ENCODE measurements at places on chromosomes 1 and 21.

- H3K27ac ChIP-seq: no peak overlapping the region
- H3K4me3 ChIP-seq: no peak overlapping the region
- 0 out of 2 replicates have a peak, but pooled peaks cover 1% of the 10 kb centered on the region for H3K4me1 ChIP-seq
- no peaks in the 10 kb centered on the region for H3K36me3 ChIP-seq
Measured at GRCh38 chr1:207691841-207692240, 46.9 kb downstream of the CR1L start.

DNA sequence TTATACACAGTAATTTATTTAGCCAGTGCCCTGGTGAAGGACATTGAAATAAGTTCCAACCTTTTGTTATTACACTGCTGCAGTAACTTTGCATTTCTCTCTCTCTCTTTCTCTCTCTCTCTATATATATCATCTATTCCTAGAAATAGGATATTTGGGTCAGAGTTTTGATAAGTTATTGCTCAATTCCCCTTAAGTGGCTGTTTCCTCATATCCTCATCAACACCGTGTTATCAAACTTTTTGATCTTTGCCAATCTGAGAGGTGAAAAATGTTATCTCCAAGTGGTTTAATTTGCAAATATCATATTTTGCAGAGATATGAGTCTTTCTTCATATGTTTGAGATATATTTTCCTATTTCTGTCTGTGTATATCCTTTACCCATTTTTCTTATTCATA, 1.6 kb upstream of the SRSF4 start:
- no peaks in the 10 kb centered on the region for H3K36me3 ChIP-seq
- no peak overlapping the region for H3K4me3 ChIP-seq
- peaks cover 2% of the 10 kb centered on the region for H3K4me1 ChIP-seq
- no peak for DNase-seq

GRCh38 chr1:36268981-36269380, 37.2 kb upstream of the SH3D21 start:
- H3K4me3 ChIP-seq: no peak overlapping the region
- H3K27me3 ChIP-seq: no peaks in the 10 kb centered on the region
- peaks cover 3% of the 10 kb centered on the region for H3K36me3 ChIP-seq
- no peak for DNase-seq
- no peaks in the 10 kb centered on the region for H3K4me1 ChIP-seq

- H3K27ac ChIP-seq: no peak overlapping the region
- H3K27me3 ChIP-seq: no peaks in the 10 kb centered on the region
- H3K36me3 ChIP-seq: no peaks in the 10 kb centered on the region
- no peak for DNase-seq
Measured at GRCh38 chr1:11466416-11466815, 12.5 kb upstream of the DISP3 start.

GRCh38 chr1:60797351-60797750, 285.0 kb upstream of the NFIA start:
- no peaks in the 10 kb centered on the region for H3K4me1 ChIP-seq
- DNase-seq: no peak
- no peak overlapping the region for H3K4me3 ChIP-seq
- no peak overlapping the region for H3K27ac ChIP-seq
- no peaks in the 10 kb centered on the region for H3K27me3 ChIP-seq
- no peaks in the 10 kb centered on the region for H3K36me3 ChIP-seq

- H3K4me1 ChIP-seq: peaks cover 4% of the 10 kb centered on the region
- H3K4me3 ChIP-seq: no peak overlapping the region
- no peaks in the 10 kb centered on the region for H3K27me3 ChIP-seq
- DNase-seq: no peak
Measured at GRCh38 chr1:44423591-44424537, 18.8 kb downstream of the RNF220 start.

GRCh38 chr1:119947468-119947867, 51.2 kb upstream of the ADAM30 start:
- no peak overlapping the region for H3K4me3 ChIP-seq
- H3K27me3 ChIP-seq: no peaks in the 10 kb centered on the region
- H3K36me3 ChIP-seq: no peaks in the 10 kb centered on the region
- DNase-seq: no peak
- H3K4me1 ChIP-seq: no peaks in the 10 kb centered on the region

GRCh38 chr1:36588972-36589371, 106.3 kb upstream of the CSF3R start:
- DNase-seq: no peak
- H3K27me3 ChIP-seq: no peaks in the 10 kb centered on the region
- H3K4me3 ChIP-seq: no peak overlapping the region
- no peak overlapping the region for H3K27ac ChIP-seq

DNA sequence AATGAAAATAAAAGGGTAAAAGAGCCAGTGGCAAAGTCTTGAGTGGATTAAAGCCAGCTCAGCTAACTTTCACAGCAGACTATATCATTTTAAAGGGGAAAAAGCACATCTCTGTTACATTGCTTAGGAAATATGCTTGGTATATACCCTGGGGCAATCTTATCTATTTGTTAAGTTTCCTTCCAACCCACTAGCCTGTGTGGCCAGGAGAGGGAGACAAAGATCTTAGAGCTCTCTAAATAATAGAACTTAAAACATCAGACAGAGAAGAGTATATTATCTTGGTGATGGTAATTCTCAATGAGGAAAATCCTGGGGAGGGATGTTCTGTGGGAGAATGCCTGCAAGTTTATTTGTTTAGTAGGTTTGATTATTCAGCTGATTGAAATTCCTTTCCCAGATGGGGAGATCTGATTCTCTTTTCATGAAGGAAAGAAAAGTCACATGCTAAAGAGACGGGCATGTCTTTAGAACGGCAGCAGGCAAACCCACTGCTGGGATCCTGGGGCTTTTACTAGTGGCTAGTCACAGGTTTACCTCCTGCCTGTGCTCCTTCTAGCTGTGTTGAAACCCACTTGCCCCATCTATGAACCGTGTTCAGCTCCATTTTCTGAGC, 3.6 kb downstream of the KCNE2 start:
- no peaks in the 10 kb centered on the region for H3K27me3 ChIP-seq
- no peak for DNase-seq
- no peak overlapping the region for H3K27ac ChIP-seq

GRCh38 chr21:32576011-32576410, 9.3 kb downstream of the TCP10L start:
- DNase-seq: no peak
- H3K27me3 ChIP-seq: no peaks in the 10 kb centered on the region
- H3K4me3 ChIP-seq: no peak overlapping the region
- H3K4me1 ChIP-seq: no peaks in the 10 kb centered on the region
- H3K27ac ChIP-seq: no peak overlapping the region

DNA sequence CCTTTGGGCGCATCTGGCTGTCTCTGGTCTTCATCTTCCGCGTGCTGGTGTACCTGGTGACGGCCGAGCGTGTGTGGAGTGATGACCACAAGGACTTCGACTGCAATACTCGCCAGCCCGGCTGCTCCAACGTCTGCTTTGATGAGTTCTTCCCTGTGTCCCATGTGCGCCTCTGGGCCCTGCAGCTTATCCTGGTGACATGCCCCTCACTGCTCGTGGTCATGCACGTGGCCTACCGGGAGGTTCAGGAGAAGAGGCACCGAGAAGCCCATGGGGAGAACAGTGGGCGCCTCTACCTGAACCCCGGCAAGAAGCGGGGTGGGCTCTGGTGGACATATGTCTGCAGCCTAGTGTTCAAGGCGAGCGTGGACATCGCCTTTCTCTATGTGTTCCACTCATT, 2.2 kb upstream of the GJB4 start:
- no peak overlapping the region for H3K27ac ChIP-seq
- peaks cover 3% of the 10 kb centered on the region for H3K4me1 ChIP-seq
- H3K27me3 ChIP-seq: no peaks in the 10 kb centered on the region

- no peaks in the 10 kb centered on the region for H3K36me3 ChIP-seq
- no peak for DNase-seq
- peaks cover 2% of the 10 kb centered on the region for H3K4me1 ChIP-seq
- H3K27me3 ChIP-seq: peaks cover 71% of the 10 kb centered on the region
- H3K27ac ChIP-seq: no peak overlapping the region
Measured at GRCh38 chr1:156858555-156858956, 361 bp downstream of the INSRR start.

DNA sequence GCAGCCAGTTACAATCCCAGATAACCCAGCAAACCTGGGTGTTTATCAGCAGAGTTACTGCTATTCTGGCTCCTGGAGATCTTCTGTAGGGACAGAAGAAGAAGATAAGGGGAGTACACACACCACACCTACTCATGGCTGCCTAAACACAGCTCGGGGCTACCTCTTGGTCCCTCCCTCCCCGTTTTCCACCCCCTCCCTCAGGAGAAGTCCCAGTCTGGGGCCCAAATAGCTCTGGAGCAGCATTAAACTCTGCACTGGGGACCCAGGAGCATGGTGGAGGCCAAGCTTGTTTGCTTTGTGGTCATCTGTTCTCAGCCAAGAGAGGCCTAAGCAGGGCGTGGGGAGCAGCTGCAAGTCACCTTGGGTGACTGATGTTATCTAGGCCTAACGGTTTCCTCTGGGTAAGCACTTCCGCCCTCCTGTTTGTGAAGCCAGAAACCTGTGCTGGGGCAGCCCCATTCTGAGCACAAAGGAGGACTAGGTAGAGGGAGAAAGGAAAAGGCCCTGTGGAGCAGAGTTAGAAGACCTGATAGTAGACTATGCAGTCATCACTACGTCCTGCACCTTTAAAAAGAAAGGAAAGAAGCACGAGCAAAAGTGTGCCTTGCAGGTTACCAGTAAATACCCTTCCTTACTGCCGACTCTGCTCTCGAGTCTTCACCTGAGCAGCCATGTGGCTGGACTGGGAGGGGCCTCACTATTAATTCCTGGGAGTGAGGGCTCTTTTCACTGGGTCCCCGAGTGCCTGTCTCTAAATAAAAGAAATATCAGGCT, 2.0 kb upstream of the RCSD1 start:
- DNase-seq: no peak
- no peak overlapping the region for H3K27ac ChIP-seq
- no peak overlapping the region for H3K4me3 ChIP-seq

DNA sequence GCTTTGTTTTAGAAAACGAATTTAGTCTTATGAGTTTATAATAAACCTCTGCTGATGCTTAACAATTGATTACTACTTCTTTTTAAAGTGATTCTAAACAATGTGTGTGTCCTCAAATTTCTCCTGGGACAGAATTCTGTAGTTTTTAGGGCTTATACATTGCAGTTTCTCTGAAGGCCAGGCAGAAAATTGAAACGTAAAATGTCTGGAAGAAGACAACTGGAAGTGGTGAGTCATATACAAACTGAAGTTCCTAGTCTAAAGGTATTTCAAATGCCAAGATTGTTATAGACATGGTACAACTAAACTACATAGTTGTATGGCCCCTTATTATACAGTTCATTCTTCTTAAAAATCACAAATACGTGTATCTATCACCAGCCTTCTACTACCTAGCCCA, 30.5 kb upstream of the RC3H1 start:
- H3K4me1 ChIP-seq: no peaks in the 10 kb centered on the region
- H3K4me3 ChIP-seq: no peak overlapping the region
- DNase-seq: no peak
- no peaks in the 10 kb centered on the region for H3K27me3 ChIP-seq
- H3K36me3 ChIP-seq: no peaks in the 10 kb centered on the region

- no peaks in the 10 kb centered on the region for H3K36me3 ChIP-seq
- no peaks in the 10 kb centered on the region for H3K4me1 ChIP-seq
Measured at GRCh38 chr1:153553096-153553495, 4.0 kb upstream of the S100A3 start.

DNA sequence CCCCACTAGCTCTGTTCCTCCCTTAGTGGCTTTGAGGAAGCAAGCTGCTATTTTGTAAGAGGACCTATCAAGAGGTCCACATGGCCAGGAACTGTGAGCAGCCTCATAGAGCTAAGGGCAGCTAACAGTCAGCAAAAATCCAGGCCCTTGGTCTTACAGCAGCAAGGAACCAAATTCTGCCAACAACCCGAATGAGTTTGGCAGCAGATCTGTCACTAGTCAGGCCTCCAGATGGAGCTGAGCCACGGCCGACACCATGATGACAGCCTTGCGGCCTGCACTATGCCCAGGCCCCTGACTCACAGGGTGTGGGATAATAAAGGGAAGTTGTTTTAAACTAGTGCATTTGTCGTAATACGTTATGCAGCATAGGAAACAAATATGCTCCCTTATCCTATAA, 28.0 kb upstream of the H3-3A start:
- H3K4me3 ChIP-seq: no peak overlapping the region
- no peaks in the 10 kb centered on the region for H3K36me3 ChIP-seq
- H3K4me1 ChIP-seq: no peaks in the 10 kb centered on the region

GRCh38 chr1:160085686-160086455, 4.5 kb downstream of the KCNJ9 start:
- 0 out of 2 replicates have a peak, but pooled peaks cover under 1% of the 10 kb centered on the region for H3K36me3 ChIP-seq
- peaks cover 3% of the 10 kb centered on the region for H3K4me1 ChIP-seq
- no peak overlapping the region for H3K4me3 ChIP-seq
- H3K27ac ChIP-seq: no peak overlapping the region
- peaks cover 4% of the 10 kb centered on the region for H3K27me3 ChIP-seq

DNA sequence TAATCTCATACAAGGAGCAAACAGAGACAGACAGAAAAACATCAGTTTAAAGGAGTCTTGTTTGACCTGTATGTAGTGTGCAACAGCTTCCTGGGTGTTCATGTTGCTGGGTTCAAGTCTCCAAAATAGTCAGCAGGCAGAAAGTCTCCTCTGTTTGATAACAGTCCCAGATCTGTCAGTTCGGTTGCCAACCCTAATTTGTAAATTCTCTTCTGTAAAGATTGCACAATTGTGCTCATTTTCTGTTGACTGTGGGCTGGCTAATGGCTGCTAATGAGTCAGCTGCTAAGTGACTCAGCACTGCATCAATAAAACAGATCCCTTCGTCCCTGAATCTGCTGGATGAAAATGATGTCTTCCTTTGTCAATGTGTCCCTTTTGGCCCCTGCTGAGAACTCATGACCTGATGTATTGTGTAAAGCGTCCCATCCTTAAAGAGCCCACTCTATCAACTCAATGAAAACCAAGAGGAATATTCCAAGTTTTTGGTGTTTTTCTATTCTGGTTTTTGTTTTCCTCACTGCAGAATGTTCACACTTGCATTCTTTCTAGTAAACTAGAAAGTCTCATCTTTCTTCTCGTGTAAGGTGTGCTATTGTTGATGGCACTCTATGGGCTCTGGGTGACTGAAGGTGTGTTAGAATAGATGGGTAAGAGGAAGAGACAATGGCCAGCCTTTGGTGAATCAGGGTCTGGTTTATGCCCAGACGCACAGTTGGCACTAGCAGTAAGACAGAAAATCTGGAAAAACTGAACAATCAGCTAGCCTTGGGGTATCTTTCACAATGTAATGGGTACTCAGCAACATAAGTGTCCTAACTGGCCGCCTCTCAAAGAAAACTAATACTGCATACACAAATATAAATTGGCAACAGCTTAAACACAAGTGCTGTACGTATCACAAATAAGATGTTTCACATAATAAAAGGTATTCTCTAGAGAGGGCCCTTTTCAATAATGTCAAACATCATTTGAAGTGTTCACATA, 75.1 kb upstream of the SIPA1L2 start:
- H3K36me3 ChIP-seq: no peaks in the 10 kb centered on the region
- no peaks in the 10 kb centered on the region for H3K27me3 ChIP-seq
- H3K4me1 ChIP-seq: no peaks in the 10 kb centered on the region
- H3K27ac ChIP-seq: no peak overlapping the region

DNA sequence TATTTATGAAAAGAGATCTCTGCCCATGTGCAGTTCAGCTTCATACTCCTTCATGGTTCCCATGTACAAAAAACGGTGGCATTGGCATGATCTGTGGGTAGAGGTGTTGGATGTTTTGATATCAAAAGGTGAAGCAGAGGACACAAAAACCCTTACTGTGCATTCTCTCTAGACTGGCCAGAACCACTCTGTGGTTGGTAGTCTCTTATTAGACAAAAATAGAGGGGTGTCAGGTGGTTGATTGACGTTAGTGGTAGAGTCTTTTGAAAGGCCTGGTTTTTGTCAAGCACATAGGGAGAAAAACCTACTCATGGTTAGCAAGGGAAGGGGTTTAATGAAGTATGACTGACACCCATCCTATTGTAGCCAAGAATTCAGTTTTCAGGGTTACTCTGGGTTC, 400.0 kb upstream of the TMPRSS15 start:
- no peak overlapping the region for H3K27ac ChIP-seq
- H3K4me1 ChIP-seq: no peaks in the 10 kb centered on the region
- H3K27me3 ChIP-seq: no peaks in the 10 kb centered on the region
- DNase-seq: no peak
